ENCODE measurements at places on chromosomes 4 and X. TPM values are rescaled to one million over a fixed set of nuclear protein-coding genes. Genes with fewer than 3 reads are reported as not detected.
A peak's percentile ranks its signal among the peaks of the same experiment; 100 is the strongest.

ENPP6 gene
- polyA plus RNA-seq: 0.33 TPM

ERAS gene
- 0.08 TPM for polyA plus RNA-seq

GRCh38 chr4:54169176-54169575 lies 59.9 kb upstream of the PDGFRA start:
- no peak for DNase-seq

DNA sequence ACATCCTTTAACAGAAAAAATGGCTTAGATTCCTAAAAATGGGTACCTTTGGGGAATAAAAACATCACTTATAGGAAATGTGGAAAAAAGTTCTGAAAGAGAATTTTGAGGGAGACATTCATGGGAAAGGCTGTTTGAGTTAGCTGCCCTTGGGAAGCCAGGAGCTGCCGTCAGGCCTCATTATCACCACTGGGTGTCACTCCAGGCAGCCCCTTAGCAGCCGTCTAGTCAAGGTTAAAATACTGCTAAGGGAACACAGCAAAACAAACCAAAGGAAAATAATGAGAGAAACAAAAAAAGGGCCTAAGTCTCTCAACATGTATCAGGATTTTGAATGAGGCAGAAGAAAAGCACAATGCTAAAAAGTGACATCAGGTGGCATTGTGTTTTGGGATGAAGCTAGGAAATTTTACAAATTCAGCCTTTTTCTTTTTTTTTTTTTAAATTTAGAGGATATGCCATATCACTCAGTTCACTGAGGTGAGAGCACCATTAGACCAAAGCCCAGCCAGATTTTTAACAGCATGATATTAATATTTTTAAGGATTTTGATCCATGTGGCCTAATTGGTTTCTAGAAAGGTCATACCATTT lies 235.3 kb downstream of the GPAT3 start:
- DNase-seq: no peak

DNA sequence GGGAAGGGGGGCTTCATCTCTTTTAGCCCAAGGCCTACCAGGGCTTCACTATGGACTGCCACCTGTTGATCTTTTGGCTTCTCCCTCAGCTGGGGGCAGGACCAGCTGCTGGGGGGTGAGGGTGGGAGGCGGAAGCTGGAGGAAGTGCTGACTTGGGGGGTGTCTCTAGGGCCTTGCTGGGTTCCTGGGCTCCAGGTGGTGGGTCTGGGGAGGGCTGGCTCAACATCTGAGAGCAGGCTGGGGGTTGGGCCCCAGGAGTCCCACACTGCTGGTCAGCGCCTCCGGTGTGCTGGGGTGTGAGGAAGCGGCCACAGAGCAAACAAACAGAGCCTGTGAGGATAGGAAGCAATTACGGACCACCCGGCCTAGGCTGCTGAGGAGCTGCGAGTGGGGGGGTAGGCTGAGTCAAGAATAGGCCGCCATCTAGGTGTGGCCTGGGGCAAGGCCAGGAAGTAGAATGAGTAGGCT lies 85.7 kb downstream of the EFNB1 start:
- DNase-seq: peak; percentile 50

- DNase-seq: peak; percentile 66
These were observed 201.1 kb downstream of the AFAP1 start for GRCh38 chr4:7738458-7739076.

Data from spleen (tissue), 13 donors.